ENCODE measurements at places on chromosomes 3 and 15.

DNA sequence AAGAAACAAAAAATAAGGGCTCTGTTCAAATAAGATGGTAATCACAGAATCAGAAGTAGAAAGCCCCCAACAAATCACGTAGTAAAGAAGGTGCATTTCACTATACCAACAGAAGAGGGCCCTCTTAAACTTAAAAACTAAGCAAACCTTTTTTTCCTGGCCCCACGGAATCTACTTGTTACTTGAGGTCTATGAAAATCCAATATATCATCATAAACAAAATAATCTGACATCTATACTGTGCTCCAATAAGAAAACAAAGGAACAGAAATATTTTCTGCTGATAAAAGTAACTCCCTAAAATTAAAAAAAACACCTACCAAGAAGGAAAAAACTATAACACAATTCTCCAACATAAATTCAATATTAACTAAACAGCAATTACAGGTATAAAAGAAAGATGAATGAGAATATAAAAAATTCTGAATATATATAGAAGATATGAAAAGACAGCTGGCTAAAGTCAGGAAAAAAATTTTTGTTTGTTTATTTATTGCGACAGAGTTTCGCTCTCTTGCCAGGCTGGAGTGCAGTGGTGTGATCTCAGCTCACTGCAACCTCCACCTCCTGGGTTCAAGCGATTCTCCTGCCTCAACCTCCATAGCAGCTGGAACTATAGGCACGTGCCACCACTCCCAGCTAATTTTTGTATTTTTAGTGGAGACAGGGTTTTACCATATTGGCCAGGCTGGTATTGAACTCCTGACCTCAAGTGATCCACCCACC is 81.8 kb downstream of the CLASP2 start:
- DNase-seq = no peak

DNA sequence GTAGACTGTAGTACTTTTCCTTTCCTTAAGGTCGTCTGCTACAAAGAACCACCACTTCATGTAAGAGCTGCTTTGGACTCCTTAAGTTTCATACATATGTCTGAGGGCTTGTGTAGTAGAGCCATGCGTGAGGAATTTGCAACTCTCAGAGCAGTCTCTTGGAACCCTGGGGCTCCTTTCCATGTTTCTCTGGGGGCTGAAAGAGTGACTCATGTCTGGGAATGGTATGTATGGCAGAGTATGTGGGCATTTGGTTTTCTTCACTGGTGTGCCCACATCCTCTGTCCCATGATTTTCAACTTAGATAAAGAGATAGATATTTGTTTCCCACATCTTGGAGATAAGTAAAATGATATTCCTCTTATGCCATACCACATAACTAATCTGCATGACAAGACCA is 20.6 kb upstream of the RBM5 start:
- DNase-seq = no peak

- no peak for DNase-seq
These were observed 643.7 kb upstream of the ALCAM start for GRCh38 chr3:104723000-104723399.

- no peak for DNase-seq
These were observed 33.3 kb upstream of the FLNB start for GRCh38 chr3:57974796-57975388.

GRCh38 chr15:85527895-85528294 is 147.5 kb downstream of the AKAP13 start:
- no peak for DNase-seq

DNA sequence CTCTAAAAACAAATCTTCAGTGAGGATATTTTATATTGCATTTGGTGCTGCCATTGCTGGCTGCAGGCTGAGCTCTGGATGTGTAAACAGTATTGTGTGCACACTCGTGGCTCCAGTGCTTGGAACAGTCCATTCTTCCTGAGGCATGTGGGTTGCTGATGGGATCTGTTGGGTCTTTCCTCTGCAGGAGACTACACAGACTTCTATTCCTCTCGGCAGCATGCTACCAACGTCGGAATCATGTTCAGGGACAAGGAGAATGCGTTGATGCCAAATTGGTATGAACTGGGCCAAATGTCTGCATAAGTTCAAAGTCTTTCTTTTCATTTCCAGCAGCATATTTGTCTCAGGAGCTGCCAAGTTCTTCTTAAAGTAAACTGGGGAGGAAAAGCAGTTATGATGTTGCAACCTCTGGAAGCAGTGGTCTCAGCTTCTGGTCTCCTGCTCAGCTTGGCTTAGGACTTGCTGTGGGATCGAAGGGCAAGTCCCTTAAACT is 9.3 kb downstream of the FAH start:
- no peak for DNase-seq

- no peak for DNase-seq
These were observed 242.0 kb downstream of the SV2B start for GRCh38 chr15:91342097-91342496.

- DNase-seq = no peak
These were observed 1222.9 kb downstream of the ZPLD1 start for GRCh38 chr3:103657756-103658155.

GRCh38 chr3:48459773-48460516 is 13.4 kb downstream of the ATRIP start:
- no peak for DNase-seq

- DNase-seq = no peak
These were observed 47.3 kb upstream of the C3orf22 start for GRCh38 chr3:126606001-126606400.

DNA sequence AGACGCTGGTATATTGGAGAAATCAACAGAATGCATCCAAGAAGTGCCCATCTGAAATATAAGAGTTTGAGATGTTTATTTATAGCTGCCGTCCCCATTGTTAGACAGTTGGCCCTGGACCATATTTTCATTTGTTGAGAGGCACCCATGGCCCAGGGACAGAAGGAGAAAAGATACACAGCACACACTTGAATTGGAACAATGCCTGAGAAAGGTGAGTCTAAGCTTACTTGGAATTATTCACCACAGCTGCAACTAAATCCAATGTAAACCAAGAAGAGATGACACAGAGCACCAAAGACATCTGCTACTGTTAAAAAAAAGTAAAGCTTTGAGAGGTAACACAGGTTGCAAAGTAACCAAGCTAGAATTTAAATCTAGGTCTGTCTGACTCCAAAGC is 525.5 kb upstream of the NAALADL2 start:
- no peak for DNase-seq

DNA sequence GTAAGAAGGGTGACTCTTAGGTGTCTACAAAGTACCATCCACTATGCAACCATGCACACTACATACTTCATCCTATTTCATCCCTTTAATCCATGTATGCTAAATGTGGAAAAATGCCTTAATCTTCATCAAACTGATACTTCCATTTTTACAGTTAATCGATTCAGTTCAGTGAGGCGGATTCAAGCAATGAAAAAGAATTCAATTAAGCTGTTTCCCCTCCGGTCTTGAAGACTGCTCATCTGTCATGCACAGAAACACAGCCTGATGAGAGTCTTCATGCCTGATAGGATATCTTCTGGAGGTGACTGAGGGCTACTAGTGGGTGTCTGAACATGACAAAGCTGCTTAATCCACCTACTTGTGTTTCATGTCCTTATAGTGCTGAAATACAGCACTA is 270.6 kb upstream of the ALCAM start:
- no peak for DNase-seq

DNA sequence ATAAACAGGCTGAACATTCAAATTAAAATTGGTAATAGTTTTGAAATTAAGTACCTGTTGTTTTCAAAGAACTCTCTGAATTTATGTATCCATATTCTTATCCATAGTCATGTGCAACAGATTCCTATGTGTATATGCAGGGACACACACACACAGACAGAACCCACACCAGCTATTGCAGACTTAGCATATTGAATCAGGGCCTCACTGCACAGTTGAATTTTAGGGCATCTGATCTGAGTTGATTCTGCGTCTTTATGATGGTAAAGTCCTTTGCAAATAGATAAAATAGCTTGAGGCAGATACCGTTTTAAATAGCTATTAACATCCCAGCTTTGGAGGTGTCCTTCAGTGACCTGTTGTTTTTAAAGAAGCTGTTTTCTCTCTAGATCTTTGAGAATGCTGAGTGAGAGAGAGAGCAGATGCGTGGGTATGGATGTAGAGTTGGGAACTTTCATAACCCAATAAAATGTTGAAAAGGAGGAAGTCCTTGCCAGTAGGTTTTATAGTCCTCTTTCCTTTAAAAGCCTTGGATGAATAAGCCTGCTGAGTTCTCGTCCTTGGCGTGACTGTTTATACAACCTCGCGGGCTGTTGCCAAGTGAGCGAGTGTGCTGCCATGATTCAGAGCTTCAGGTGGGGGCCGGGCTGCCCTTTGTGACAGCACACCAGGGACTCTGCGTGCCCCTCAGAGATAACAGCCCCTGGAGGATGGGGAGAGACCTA is 18.3 kb downstream of the MYZAP start:
- no peak for DNase-seq

Data from stimulated activated CD4-positive, alpha-beta T cell treated with anti-CD3 and anti-CD28 coated beads, Interleukin-4, amount 100 ng/mL, for 1 hour (primary cell).